ENCODE measurements at places on chromosomes 2 and 18. TPM values are rescaled to one million over a fixed set of nuclear protein-coding genes. Genes with fewer than 3 reads are reported as not detected.

The C2orf78 gene
- total RNA-seq: not detected

The KCNG2 gene
- total RNA-seq: not detected

The MC5R gene
- not detected for total RNA-seq

The VSNL1 gene
- not detected for total RNA-seq
